SHP77 treated with DMSO at 0.1 percent for 48 hours (cell line): ENCODE measurements at places on chromosomes 3 and 15.

DNA sequence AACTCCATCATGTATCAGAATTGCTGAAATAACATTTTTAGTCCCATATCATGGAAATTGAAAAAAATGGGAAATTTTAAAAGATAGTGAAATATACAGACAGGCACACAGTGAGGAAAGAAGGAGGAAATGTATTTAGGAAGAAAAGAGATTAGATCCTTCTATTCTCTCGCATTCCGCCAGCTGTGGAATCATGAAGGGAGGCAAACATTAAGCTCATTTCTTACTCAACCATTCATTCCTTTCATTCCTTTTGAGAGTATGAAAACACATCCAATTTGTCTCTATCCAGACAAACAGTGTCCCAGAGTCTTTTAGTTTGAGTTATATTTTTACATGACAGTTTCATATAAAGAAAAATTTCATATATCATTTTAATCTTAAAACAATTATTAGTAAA, 52.5 kb upstream of the KCNMB2 start:
- no peak for DNase-seq

DNA sequence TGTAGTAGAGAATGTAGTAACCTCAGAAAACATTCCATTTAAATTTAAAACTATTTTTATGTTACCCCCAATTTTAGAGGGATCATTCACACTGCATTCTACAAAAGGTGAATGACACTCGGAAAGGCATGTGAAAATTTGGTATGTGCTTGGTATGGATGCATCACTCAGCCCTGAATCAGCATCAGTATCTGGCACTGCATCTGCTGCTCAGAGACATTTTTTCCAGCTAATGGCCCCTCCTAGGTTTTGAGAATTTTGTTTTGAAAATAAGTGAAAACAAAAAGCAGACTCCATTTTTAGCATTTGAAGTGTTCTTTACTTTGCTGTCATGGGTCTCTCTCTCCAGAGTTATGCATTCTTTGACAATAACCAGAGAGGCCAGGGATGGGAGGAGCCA, 15.6 kb upstream of the WWTR1 start:
- no peak for DNase-seq

DNA sequence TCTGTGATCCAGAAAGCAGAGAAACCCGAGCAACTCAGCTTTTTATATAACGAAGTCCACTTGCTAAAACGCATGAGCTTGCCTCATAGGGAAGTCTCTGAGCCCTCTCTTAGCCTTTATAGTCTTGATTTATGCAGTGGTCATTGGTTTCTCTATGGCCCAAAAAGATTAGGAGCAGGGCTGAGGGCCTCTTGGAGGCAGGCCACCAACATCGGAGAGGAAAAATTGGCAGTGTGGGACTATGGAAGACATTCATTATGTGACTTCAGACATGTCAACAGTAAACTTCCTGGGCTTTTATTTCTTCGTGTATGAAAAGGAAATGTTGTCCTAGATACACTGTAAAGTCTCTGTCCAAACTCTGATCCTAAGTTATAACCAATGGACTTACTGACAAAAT, 13.5 kb downstream of the RAB8B start:
- DNase-seq = no peak

DNA sequence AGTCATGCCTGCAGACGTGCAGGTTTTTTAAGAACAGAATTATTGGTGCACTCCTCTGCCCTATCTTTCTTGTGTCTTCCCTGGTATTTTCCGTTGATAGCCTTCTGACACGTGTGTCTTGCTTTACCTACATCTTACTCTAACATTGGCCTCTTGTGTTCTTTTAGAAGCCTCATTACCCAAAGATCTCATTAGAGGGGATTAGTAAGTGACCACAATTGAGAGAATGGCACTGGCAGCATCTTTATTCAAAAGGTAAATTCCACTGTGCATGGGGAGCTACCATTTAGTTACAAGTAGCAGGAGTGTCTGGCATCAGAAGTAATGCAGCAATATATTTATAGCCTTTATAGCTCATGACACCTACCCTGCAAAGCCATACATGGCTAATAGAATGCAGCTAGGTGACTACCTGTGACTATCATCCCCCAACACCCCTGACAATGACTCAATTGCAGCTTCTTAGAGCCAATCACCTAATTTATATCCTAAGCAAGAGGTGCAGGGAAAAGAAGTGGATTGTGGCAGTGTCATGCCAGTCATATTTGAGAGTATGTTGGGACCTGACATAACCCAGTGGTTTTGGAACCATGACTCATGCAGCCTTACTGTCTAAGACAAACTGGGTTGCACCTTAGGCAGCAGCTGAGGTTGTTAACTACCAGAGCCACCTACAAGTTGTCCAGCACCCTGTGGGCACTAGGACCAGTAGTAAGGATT, 164.8 kb downstream of the GRM7 start:
- no peak for DNase-seq

DNA sequence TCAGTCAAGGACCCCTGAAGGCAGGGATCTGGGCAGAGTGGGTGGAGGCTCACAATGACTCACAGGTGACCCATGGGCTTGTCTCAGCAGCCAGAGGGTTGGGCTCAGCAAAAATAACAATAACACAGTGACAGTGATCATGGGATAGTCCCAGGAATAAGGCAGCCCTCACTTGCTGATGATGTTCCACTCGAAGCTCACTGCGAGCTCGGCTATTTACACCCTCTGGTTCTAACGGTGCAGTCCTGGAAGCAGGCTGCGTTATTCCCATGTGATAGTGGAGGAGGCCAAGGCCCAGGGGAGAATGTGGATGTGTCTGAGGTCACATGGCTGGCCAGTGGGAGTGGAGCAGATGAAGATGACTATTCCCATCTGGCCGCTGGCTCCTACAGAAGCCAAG, 16.2 kb downstream of the CCDC33 start:
- DNase-seq = no peak

- DNase-seq = no peak
Observed at GRCh38 chr15:93671387-93671943, 559.9 kb upstream of the MCTP2 start.

GRCh38 chr3:23546181-23546580, 259.6 kb upstream of the UBE2E1 start:
- no peak for DNase-seq

DNA sequence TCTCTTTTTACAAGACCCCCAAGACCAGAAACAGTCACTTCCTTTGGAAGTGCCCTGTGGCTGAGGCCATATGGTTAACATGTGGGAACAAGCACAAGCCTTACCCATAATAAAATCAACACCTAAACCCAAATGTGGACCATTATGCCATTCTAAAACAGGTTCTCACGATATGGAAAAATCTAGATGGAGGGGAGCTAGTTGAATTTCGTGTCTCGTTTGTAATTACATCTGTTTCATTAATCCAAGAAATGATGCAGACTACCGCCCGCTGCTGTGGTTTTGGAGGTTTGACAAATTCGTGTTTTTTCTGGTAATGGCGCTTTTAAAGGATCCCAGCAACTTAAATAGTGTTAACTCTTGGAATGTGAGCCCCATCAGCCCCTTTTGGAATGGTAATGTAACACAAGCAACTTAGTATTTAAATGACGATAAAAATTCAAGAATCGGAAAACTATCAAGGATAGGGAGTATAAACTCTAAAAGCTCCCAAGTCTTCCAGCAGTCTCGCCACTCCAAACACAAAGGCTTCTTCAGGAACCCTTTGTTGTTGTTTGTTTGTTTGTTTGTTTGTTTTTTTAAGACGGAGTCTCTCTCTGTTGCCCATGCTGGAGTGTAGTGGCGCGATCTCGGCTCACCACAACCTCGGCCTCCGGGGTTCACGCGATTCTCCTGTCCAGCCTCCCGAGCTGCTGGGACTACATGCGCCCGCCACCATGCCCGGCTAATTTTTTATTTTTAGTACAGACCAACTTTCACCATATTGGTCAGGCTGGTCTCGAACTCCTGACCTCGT, 1.1 kb downstream of the CNBP start:
- no peak for DNase-seq

- no peak for DNase-seq
Observed at GRCh38 chr3:64604313-64604712, 83.5 kb downstream of the ADAMTS9 start.

DNA sequence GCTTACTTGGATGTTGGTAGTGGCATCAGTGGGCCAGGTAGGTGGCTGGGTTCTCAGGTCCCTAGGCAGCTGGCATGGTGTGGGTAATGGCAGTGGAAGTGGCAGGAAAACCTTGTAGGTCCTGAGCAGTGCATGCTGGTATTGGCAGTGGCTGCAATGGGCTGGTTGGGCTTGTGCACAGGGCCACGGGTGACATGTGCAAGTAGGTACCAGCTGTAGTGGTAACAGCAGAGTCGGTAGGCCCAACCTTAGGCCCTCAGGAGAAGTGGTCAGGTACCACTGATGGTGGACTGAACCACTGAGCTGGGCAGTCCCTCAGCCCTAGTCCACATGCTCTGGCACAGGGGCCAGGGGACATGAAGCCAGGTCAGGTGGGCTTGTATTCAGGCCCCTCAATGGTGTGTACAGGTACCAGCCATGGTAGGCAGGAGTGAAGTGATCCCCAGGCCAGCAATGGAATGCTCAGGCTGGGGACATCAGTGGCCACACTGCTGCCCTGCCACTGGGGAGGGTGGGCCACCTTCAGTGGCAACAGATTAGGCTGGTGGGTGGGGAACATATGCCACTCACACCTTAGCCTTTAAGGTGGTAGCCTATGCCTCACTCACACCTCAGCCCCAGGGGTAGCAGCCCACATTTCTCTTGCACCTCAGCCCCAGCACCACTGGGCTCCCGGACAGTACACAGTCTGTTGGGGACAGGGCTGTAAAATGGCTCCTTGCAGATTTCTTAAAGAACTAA, 118.1 kb downstream of the LRRK1 start:
- DNase-seq = no peak

GRCh38 chr15:88905576-88905975, 7.6 kb downstream of the MFGE8 start:
- no peak for DNase-seq

- no peak for DNase-seq
Observed at GRCh38 chr3:189014526-189014925, 157.2 kb upstream of the TPRG1 start.

DNA sequence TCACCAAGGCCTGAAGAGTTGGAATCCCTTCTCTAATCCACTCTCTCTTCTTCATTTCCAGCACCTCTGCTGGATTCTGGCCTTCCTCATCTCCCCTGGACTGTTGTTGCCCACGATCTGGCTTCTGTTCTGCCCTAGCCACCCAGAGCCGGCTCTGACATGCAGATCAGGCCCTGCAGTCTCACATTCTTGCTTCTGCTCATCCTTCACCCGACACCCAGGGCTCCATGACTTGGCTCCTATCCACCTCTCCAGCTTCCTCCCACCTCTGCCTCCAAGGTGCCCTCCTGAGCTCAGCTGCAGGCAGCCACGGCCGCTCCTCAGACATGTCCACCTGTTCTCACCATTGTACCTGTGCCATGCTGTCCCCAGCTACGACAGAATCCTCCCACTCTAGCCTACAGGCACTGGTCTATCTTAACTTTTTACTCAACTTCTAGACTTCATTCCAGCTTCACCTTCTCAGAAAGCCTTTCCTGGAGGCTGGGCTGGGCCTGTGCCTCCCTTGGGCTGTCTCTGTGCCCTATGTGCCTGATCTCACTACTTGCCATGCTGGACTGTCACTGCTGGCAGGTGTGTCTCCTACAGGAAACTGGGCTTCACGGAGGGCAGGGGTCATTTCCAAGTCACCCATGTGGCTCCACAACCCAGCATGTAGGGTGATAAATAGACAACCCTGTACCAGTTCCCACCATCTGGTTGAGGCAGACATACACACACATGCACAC, 16.0 kb upstream of the TBC1D21 start:
- no peak for DNase-seq

DNA sequence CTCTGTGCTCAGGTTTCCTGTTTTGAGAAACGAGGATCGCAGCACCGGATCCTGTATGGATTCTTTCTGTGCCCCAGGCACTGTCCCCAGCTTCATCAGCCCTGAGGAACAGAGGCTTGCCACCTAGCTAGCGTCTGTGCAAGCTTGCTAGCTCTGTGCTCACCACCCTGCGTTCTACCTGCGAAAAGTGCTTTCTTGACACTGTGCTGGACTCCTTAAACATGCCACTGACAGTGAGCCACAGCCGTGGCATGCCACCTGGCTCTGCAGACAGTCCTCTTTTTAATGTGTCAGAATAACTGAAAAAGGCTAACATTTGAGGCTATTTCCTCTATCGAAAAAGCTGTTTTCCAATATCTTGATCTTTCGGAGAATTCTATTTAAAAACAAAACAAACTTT, 1.4 kb downstream of the PGPEP1L start:
- DNase-seq = no peak

- DNase-seq = no peak
Observed at GRCh38 chr3:141663993-141664392, 74.1 kb upstream of the RNF7 start.

DNA sequence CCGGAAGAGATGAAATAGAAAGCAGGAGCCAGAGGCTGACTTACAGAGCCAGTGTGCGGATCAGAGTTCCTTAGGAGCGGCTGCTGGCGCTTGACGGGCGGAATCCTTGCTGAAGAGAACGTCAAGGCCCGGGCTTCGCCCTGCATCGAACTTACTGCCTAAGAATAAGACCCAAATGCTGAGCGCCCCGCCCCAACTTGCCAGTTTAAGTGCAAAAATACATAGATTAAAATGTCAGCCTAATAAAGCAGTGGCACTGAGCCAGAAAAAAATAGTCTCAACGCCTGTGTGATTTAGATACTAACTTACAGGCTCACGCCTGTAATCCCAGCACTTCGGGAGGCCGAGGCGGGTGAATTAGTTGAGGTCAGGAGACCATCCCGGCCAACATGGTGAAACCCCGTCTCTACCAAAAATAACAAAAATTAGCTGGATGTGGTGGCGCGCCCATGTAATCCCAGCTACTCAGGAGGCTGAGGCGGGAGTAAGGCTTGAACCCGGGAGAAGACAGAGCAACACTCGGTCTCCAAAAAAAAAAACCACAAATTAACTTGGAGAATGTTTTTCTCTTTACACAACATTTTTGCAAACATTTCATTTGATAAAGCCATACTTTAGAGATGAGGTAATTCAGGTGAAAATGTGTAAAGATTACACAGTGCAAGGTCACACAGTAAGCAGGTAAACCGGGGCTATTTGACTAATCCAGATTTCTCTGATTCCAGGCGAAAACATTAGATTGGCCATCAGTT, 1.2 kb upstream of the UBP1 start:
- DNase-seq = no peak

DNA sequence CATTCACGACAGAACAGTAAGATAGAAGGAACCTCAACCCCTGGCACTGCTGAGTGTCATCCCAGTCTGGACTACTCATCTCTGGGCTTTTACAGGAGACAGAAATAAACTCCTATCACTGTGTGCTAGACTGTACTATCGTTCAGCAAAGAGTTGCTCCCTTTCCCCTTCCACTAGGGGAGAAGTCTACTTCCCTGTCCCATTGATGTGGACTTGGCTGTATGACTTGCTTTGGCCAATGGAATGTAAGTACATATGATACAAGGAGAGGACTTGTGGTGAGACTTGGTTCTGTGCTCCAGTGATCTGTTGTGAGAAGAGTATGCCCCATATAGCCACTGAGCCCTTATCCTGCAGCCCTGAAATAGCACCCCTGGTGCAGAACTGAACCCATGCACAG, 5.3 kb upstream of the KIF7 start:
- DNase-seq = no peak

GRCh38 chr3:10845839-10846656, 30.0 kb downstream of the SLC6A11 start:
- no peak for DNase-seq
